CD14-positive monocyte (primary cell): ENCODE measurements at places on chromosomes 3 and 15. TPM values are rescaled to one million over a fixed set of nuclear protein-coding genes. Genes with fewer than 3 reads are reported as not detected.

DNA sequence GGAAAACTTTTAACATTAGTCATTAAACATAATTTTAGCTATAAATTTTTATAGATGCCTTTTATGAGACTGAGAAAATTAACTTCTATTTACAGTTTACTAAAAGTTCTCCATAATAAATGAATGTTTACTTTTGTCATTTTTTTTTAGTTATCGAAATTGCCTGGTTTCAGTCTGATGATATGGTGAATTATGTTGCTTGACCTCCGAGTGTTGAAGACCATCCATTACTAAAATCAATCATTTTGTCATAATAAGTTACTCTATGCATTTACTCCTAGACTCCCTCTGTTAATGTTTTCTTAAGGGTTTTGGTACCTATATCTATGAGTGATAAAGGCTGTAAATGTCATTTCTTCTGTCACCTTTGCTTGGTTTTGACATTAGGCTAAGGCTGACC, 516.0 kb upstream of the ROBO1 start:
- no peak for DNase-seq

DNA sequence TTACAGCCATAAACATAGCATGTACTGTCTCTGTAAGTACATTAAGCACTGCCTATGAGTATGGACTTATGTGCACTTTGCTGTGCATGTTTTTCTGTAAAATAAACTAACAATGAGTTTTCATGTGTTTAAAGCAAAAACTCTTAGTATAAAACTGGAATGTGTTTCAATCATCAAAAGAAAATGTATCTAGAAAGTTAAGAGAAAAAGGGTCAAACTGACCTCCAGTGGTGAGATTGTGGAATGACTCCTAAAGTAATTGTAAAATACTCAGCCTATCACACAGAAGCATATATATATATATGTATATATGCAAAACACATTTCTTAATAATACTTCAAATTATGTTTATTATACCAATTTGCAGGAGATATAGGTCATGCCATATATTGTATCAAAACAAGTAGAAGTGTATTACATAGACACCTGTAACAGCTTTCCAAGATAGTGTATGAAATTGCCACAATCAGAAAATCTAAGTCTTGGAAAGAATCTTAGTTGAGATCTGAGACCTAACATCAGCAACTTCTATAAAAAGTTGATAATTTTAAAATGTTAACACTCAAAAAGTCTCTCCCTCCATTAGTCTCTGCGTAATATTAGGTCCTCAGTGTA, 199.6 kb downstream of the FMN1 start:
- DNase-seq = no peak

GRCh38 chr3:118304557-118304956, 730.1 kb downstream of the IGSF11 start:
- no peak for DNase-seq

DNA sequence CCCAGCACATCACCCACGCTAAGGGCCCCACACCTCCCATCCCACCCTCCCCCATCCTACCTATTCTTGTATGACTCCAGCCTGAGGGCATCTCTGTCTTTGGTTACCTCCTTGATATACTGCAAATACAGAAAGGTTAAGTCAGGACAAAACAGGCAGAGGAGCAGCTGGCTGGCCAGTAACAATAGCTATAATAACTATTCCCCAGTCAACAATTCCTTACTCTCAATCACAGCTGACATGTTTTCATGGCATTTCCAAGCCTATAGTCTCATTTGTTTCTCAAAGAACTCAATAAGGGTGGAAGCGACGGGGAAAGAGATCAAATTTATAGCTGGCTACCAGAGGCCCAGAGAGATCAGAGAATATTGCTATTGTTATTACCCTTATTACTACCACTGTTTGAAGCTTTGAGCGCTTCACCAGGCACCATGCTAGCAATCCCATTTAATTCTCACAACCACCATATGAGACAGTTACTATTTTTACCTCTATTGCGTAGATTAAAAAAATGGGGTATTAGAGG, 93.0 kb upstream of the C2CD4B start:
- DNase-seq = no peak

GRCh38 chr15:73678498-73678897, 5.7 kb upstream of the CD276 start:
- no peak for DNase-seq

- no peak for DNase-seq
Measured at GRCh38 chr3:59839810-59840515, 790.1 kb upstream of the CFAP20DC start.

DNA sequence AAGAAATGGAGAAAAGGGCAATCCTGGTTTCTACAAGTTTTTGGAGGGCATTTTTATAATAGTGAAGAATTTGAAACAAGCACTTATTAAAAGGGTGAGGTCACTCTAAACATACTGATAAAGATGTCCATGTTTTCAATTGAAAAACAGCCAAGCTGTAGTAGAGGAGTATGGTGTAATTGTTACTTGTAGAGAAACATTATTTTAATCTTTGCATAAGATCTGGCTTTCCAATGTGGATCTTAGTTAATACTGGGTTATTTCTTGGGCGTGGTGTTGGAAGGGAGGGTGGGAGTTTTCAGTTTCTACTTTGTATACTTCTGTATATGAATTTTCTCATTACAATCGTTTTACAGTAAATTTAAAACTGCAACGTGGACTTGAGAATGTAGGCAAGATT, 22.8 kb downstream of the MORF4L1 start:
- no peak for DNase-seq

DNA sequence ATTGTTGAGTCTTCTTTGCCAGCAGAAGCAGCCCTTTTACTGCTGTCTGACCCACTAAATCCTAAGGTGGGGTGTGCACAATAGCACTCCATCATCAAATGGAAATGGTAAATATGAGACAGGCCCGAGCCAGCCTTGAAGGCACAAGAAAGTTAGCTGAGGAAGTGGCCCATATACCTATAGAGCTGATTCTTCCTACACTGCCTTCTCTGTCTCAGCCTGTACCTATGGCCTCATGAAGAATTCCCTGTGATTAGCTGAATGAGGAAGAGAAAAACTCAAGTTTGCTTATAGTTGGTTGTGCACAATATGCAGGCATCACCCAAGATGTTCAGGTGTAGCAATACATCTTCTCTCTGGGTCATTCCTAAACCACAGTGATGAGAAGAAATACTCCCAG, 31.7 kb upstream of the XCR1 start:
- peak; percentile 50 for DNase-seq

DNA sequence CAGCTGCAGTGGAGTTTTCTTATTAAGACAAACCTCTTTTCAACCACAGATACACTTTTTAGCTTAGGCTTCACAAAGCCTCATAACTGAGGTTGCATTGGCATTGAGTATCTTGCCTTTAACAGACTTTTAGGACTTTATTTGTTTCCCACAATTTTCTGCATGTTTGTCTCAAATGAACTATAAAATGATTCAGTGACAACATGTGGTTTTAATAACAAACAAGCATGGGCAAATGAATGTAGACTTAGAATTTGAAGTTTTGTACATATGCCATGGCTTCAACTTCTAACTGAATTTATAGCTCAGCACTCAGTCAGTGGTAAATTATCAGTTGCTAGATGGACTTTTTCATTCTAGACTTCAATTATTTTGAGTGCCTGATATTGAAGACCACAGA, 101.6 kb downstream of the SLC25A26 start:
- no peak for DNase-seq

DNA sequence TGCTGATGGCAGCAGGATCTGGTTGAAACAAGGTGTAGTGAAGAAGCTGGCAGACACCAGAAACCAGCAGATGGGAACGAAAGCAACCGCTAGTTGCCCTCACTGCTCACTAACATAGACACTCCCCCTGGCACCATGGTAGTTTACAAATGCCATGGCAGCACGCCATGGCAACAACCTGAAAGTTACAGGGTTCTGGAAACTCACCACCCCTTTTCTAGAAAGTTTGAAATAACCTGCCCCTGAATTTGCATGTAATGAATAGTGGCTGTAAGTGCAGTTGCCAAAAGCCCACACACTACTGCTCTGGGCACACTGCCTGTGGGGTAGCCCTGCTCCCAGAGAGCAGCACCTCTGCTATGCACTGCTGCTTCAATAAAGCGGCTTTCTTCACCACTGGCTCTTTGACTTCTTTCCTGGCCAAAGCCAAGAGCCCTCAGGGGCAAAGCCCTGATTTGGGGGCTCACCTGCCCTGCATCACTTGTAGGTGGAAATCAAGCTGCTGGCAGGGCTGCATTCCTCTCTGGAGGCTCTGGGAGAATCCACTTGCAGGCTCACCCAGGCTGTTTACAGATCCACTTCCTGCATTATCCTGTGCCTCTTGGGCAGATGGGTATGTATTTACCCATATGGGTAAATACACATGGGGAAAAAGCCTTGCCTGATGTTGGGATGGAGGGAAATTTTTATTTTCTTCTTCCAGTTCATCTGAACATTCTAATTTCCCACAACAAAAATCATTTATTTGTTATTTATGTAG, 2.0 kb upstream of the GP9 start:
- DNase-seq = no peak

DNA sequence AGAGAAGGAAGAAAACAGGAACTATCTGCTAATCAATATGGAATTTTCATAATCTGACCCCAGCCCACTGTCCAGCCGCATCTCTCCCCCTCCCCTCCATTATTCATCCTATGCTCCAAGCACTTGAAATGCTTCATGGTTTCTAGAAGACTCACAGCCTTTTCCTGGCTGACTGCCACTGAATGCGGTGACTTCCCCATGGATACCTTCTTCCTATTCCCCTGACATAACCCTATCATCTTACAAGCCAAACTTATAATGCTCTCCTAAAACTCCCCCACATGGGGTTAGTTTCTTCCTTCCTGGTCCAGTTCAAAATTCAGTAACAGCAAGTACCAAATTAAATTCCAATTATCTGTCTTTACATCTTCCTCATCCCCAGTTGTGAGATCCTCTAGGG, 31.2 kb upstream of the PTX3 start:
- DNase-seq = no peak

DNA sequence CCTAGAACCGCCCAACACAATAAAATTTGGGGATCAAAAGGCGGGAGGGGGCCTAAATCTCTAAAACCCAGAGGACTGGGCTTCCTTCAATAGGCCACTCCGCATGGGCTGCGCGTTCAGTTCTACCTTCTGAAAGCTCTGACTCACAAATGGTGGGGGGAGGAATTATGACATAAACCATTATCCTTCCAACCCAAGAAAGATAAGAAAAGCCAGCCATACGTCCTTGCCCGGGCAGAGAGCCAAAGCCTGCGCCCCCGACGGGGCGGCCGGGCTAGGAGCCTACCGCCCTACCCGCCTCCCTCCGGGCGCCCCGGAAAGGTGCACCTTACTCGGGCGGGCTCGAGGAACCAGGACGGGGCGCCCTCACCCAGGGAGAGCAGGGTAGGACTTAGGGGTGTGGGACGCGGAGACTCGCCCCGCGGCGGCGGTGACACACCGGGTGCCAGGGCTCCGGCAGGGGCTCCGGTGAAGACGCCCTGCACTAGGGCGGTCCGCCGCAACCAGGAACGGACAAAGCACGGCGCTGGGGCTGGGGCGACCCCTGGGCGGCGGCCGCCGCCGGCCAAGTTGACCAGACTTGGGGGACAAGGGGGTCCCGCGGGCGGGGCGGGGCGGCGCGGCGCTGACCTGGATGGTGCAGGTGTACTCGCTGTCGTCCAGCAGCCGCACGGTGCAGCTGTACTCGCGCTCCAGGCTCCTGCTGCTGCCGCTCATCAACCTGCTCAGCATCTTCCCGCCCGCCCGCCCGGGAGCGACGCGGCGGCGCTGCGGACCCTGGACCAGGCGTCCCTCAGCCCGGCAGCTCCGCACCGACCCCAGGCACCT, 534 bp downstream of the FRMD5 start:
- DNase-seq = peak; percentile 7

DNA sequence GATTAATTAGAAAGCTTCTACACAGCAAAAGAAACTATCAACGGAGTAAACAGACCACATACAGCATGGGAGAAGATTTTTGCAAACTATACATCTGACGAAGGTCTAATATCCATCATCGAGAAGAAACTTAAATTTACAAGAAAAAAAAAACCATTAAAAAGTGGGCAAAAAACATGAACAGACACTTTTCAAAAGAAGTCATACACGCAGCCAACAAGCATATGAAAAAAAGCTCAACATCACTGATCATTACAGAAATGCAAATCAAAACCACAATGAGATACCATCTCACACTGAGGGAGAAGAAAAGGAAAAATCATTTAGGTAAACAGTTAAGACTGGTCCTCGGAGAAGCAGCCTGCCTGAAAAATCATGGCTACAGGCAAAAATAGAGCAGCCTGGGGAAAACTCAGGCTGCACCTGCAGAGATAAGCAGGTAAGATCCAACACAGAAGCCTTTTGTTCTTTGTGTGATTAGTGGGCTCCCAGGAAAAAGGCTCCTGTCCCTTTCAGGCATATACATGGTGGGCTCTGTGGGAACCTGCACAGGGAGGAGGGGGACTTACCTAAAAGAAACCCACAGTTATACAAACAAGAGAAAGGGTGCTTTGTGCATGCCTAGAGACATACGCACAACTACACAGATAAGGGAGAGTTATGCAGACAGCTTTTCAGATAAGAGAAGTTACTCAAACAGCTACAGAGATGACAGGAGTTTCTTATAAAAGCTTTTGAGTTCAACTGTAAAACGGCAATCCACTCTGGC, 49.3 kb downstream of the C3orf70 start:
- no peak for DNase-seq

GRCh38 chr3:135393898-135394525, 571.5 kb upstream of the PPP2R3A start:
- DNase-seq = no peak

DNA sequence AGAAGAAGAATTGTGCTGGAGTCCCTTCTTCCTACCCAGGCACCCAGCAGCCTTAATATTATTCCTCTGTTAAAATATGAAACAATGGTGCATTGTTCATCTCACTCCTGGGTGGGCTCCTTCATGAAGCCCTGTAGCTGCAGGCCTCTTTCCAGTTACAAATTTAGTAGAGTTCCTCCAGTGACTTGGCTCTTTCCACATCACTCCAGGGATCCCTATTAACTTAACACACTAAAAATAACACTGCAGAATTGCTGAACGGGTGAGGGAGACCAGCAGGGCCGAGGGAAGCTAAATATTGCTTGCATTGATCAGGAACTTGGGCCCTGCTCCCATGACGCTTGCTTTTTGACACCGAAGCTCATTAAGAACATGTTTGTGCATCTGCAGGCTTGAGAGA, 142.3 kb downstream of the PDCD6IP start:
- no peak for DNase-seq

DNA sequence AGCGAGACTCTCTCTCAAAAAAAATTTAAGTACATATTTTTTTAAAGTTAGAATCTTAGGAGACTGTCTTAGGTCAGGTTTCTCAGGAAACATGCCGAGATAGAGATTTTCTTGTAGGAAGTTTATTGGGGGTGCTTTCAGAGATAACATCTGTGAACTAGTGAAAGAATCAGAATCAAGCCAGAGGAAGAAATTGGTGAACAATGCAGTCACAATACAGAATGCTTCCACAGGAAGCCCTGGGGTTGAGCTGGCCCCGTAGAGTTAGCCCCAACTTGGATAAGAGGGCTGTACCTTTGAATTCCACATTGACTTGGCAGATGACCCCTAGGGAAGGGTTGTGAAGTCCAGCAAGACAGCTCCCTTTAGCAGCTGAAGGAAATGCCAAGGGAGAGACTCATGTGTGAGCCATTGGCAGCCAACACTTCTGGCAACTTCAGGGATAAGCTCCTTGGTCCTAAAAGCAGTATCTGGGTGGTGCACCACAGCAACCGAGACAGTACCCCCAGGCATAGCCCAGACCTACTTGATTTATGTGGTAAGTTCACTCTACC, 7.1 kb upstream of the PLCB2 start:
- DNase-seq = no peak

BLOC1S6 gene
- polyA plus RNA-seq = 8.4 and 16.8 TPM in 2 replicates

MKRN3 gene
- polyA plus RNA-seq = 0.33 TPM

CCDC54 gene
- polyA plus RNA-seq = not detected

IQCH gene
- polyA plus RNA-seq = not detected

ALPK3 gene
- polyA plus RNA-seq = not detected

UTS2B gene
- not detected for polyA plus RNA-seq

UMPS gene
- polyA plus RNA-seq = 2.1 and 4.6 TPM in 2 replicates
